ENCODE measurements at places on chromosomes 6 and 20.

DNA sequence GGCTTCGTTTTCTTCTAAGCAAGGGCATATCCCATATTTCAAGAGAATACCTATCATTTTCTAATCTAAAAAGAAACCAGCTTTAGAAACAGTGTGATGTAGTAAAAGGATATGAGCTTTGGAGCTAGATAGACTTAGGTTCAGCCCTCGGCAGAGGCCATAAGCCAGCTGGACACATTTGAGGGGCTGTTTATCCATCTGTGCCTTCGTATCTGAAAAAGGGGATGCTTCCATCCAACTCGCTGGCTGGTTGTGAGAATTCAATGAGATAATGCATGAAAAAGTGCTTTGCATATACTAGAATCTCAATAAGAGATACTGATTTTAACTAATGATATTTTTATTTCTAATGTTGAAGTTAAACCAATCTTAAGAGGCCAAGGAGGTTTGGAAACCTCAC lies 58.0 kb downstream of the PRL start:
- no peak overlapping the region for H3K27ac ChIP-seq
- no peaks in the 10 kb centered on the region for H3K36me3 ChIP-seq
- H3K4me1 ChIP-seq, result no peaks in the 10 kb centered on the region
- DNase-seq, result no peak
- no peak overlapping the region for H3K4me3 ChIP-seq
- no peaks in the 10 kb centered on the region for H3K27me3 ChIP-seq

GRCh38 chr6:132005178-132005577 lies 54.0 kb upstream of the CCN2 start:
- no peak overlapping the region for H3K27ac ChIP-seq
- H3K36me3 ChIP-seq, result no peaks in the 10 kb centered on the region
- no peak overlapping the region for H3K4me3 ChIP-seq
- DNase-seq, result no peak

DNA sequence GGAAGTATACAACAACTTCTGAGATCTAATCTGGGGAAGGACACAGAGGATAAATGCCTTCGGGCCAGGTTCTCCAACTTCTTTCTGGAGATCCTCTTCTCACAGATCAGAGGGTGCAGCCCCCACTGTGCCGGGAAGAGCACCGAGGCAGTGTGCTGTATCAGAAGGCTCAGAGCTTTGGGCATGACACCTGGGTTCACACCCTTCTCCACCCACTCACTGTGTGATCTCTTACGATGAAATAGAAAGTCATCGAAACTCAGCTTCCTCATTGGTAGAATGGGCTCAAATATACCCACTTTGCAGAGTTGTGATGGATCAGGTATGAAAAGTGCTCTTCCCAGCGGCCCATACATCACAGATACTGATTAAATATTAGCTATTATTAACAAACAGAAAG lies 347.5 kb upstream of the SOX4 start:
- no peak for DNase-seq
- H3K27me3 ChIP-seq, result no peaks in the 10 kb centered on the region
- H3K27ac ChIP-seq, result no peak overlapping the region
- H3K4me3 ChIP-seq, result no peak overlapping the region

- DNase-seq, result no peak
- H3K36me3 ChIP-seq, result no peaks in the 10 kb centered on the region
- H3K4me3 ChIP-seq, result no peak overlapping the region
- H3K4me1 ChIP-seq, result no peaks in the 10 kb centered on the region
- H3K27ac ChIP-seq, result no peak overlapping the region
- no peaks in the 10 kb centered on the region for H3K27me3 ChIP-seq
Observed at GRCh38 chr6:122020588-122021264, 378.7 kb upstream of the HSF2 start.

DNA sequence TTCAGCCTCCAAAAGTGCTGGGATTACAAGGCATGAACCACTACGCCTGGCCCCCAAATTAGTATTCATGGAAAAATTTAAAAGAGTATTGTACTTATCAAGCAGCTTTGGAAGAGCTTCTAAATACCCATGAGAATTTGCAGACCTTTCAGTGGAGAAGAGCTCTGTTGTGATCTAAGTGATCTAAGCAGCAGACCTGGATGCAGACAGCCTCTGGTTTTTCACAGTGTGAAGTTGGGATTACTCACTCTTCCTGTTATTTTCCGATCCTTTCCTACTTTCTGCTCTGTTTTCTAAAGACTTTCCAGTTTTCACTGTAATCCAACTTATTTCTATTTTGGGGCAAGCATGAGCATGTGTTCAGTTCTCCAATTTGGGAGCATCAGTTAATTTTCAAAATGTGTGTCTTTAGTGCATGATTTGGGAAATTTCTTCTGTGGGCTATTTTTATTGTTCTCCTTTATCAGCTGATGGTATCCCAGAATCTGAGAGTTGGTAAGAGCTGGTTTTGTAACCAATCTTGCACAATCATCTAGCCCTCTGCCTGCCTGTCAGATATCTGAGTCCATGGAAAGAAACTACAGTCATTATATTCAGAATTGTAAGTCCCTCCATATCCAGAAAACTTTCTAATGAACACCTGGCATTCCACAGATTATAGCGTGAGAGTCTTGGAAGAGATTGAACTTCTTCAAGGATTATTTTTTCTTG lies 207.7 kb upstream of the DTNBP1 start:
- H3K36me3 ChIP-seq, result no peaks in the 10 kb centered on the region
- no peaks in the 10 kb centered on the region for H3K4me1 ChIP-seq
- no peak overlapping the region for H3K4me3 ChIP-seq
- H3K27ac ChIP-seq, result no peak overlapping the region

DNA sequence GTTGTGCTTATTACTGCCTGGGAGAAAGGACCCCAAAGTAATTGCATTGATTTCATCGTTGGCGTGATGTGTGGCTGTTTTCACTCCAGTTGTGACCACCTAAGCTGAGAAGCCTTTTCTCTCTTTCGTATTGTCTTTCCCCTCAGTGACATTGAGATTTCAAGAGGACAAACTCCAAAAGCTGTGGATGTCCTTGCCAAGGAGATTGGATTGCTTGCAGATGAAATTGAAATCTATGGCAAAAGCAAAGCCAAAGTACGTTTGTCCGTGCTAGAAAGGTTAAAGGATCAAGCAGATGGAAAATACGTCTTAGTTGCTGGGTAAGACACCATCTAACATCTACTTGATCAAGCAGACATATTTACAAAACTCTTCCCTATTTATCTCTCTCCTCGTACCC lies 60.5 kb downstream of the MTHFD1L start:
- no peak overlapping the region for H3K4me3 ChIP-seq
- H3K4me1 ChIP-seq, result no peaks in the 10 kb centered on the region
- H3K36me3 ChIP-seq, result no peaks in the 10 kb centered on the region
- no peak for DNase-seq
- H3K27me3 ChIP-seq, result no peaks in the 10 kb centered on the region
- H3K27ac ChIP-seq, result no peak overlapping the region

GRCh38 chr6:48701572-48701971 lies 590.6 kb upstream of the PTCHD4 start:
- no peak overlapping the region for H3K27ac ChIP-seq
- no peaks in the 10 kb centered on the region for H3K27me3 ChIP-seq
- H3K4me1 ChIP-seq, result no peaks in the 10 kb centered on the region
- no peak overlapping the region for H3K4me3 ChIP-seq

DNA sequence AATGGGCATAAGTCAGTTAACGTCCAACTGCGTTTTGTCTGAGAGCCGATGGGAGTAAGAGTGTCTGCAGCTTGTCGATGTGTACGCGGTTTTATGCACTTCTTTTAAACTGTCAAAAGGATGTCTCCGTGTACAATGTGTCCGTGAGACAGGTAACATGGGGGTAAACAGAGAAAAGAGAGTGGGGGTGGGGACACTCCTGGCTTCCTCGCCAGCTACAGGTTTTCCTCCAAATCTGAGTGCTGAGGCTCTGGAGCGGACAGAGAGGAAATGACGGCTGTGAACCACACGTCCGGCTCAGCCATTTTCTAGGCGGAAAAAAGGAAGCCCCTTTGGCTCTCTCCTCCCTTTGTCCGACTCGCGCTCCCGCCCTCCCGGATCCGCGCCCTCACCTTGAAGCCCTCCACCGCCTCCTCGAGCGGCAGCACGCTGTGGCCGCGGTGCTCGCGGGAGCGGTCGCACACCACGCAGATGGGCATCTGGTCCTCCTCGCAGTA lies 916 bp downstream of the TRIM27 start:
- peaks cover 26% of the 10 kb centered on the region for H3K36me3 ChIP-seq
- H3K27me3 ChIP-seq, result no peaks in the 10 kb centered on the region
- DNase-seq, result no peak
- peak overlapping the region; percentile 59 for H3K4me3 ChIP-seq
- peak overlapping the region; percentile 72 for H3K27ac ChIP-seq
- peaks cover 42% of the 10 kb centered on the region for H3K4me1 ChIP-seq

DNA sequence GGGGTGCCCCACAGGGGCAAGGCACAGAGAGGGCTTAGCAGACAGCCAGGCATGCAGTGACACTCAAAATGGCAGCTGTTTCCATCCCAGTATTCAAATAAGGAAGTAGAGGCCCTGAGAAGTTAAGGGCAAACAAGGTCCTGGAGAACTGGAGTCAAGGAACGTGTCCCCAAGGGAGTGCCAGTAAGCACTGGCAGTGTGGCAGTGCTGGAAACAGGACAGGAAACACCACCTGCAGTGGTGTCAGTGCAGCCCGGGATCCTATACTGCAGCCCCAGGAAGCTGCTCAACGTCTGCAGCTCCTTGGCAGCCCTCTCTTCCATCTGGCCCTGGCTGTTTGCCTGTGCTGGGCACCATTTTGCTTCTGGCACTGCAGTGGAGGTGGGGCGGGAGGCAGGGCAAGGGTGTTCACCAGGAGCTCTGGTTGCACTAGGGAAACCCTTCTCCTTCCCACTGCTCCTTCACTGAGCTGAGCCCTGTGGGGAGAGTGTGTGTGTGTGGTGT lies 56.3 kb downstream of the EDN3 start:
- H3K4me3 ChIP-seq, result no peak overlapping the region
- no peaks in the 10 kb centered on the region for H3K4me1 ChIP-seq
- no peaks in the 10 kb centered on the region for H3K36me3 ChIP-seq
- no peak overlapping the region for H3K27ac ChIP-seq
- no peaks in the 10 kb centered on the region for H3K27me3 ChIP-seq

DNA sequence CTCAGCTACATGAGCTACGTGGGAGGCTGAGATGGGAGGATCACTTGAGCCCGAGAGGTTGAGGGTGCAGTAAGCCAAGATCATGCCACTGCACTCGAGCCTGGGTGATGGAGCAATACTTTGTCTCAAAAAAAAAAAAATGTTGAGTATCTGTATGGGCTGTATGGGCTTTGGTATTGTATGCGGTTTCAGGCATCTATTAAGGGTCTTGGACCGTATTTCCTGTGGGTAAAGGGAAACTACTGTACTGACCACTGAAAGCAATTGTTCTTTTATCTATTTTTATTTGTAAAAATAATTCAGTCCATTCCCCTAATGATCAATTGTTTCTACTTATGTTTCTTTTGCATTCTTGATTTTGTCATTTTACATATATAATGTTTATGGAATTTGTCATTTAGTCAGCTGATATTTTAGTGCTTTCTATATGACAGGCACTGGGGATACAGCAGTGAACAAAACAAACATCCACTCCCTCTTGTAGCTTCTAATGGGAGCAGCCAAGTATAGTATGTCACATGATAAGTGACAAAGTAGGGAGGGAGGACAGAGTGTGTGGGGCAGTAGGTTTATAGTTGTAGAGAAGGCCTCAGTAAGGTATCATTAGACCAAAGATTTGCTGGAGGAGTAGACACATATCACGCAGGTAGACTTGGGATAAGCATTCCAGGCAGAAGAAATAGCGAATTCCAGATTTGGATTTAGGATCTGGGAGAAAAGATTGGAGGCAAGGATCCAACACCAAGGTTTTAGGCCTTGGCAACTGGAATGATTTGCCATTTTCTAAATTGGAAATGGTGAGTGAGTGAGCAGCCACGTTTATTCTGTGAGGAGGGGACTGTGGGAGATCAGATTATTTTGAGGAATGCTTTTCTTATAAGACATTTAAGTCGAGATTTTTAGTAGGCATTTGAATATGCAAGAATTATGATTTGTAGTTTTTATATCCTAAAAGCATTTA lies 6.0 kb downstream of the PCMT1 start:
- no peak overlapping the region for H3K4me3 ChIP-seq
- H3K4me1 ChIP-seq, result peaks cover 14% of the 10 kb centered on the region
- no peaks in the 10 kb centered on the region for H3K27me3 ChIP-seq
- no peaks in the 10 kb centered on the region for H3K36me3 ChIP-seq
- no peak for DNase-seq

- no peaks in the 10 kb centered on the region for H3K27me3 ChIP-seq
- H3K36me3 ChIP-seq, result no peaks in the 10 kb centered on the region
- DNase-seq, result no peak
Observed at GRCh38 chr6:129215916-129216520, 333.1 kb downstream of the LAMA2 start.

GRCh38 chr6:18485660-18486435 lies 98.7 kb downstream of the RNF144B start:
- H3K27me3 ChIP-seq, result no peaks in the 10 kb centered on the region
- H3K4me3 ChIP-seq, result no peak overlapping the region
- no peak overlapping the region for H3K27ac ChIP-seq
- no peaks in the 10 kb centered on the region for H3K4me1 ChIP-seq

DNA sequence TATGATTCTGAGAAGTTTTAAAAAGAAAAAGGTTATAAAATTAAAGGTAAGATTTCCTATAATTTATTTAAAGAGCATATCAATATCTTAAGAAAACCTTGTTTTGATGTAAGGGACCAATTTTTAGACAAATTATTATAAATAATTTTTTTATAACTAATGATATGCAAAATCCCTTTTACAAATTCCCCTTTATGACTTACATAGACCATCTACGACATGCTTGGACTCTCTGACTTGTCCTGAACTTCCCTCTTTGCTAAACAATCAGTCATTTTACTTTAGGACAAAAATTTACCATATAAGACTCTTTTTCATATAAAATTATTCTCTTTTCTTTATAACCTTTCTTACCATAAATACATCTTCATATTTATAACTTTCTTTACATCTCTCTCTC lies 15.3 kb upstream of the ANGPT4 start:
- no peaks in the 10 kb centered on the region for H3K27me3 ChIP-seq
- H3K36me3 ChIP-seq, result no peaks in the 10 kb centered on the region
- no peaks in the 10 kb centered on the region for H3K4me1 ChIP-seq
- DNase-seq, result no peak

- no peaks in the 10 kb centered on the region for H3K36me3 ChIP-seq
- H3K27me3 ChIP-seq, result no peaks in the 10 kb centered on the region
- no peak overlapping the region for H3K27ac ChIP-seq
- peaks cover 27% of the 10 kb centered on the region for H3K4me1 ChIP-seq
- H3K4me3 ChIP-seq, result no peak overlapping the region
Observed at GRCh38 chr6:167056370-167056769, 57.2 kb downstream of the CEP43 start.

GRCh38 chr20:46931699-46932098 lies 37.1 kb downstream of the EYA2 start:
- no peak overlapping the region for H3K27ac ChIP-seq
- no peaks in the 10 kb centered on the region for H3K4me1 ChIP-seq
- H3K27me3 ChIP-seq, result no peaks in the 10 kb centered on the region
- DNase-seq, result no peak

DNA sequence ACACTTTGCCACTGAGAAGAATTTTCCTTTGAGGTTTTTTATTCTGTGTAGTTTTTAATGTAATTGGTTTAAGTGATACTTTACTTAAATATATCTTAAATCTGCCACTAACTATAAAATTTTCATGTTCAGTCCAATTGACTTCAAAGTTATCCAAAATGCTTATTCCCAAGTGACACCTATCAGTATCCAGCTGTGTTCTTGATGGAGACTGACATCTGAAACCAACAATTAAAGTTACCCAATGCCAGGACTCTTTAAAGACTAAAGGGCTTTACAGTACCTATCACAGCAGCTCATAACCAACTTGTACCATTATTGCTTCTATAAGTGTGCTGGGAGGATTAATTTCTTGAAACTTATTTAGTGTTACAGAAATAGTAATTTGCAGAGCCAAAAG lies 13.8 kb upstream of the EYA4 start:
- DNase-seq, result no peak
- H3K36me3 ChIP-seq, result no peaks in the 10 kb centered on the region
- H3K4me3 ChIP-seq, result no peak overlapping the region
- no peaks in the 10 kb centered on the region for H3K27me3 ChIP-seq
